Activated CD4-positive, alpha-beta memory T cell treated with anti-CD3 and anti-CD28 coated beads, Interleukin-2, amount 10 ng/mL, durations not matched to agents 7 days and 5 days (primary cell): ENCODE measurements at places on chromosomes 2 and 18. TPM values are rescaled to one million over a fixed set of nuclear protein-coding genes. Genes with fewer than 3 reads are reported as not detected.
A peak's percentile ranks its signal among the peaks of the same experiment; 100 is the strongest.

The SH3RF3 gene
- 0.45 TPM for total RNA-seq

The SERPINB3 gene
- not detected for total RNA-seq

The UGT1A4 gene
- not detected for total RNA-seq

The FAM98A gene
- total RNA-seq, result 32.2 TPM

The APLF gene
- 2.8 TPM for total RNA-seq

The DCC gene
- total RNA-seq, result not detected

The MEP1B gene
- total RNA-seq, result not detected

- no peak for DNase-seq
Observed at GRCh38 chr2:215870986-215871385, 142.4 kb downstream of the MREG start.

- DNase-seq, result no peak
Observed at GRCh38 chr2:16400127-16400623, 265.5 kb downstream of the CYRIA start.

GRCh38 chr2:85472261-85472660 lies 53.7 kb downstream of the SH2D6 start:
- DNase-seq, result no peak

GRCh38 chr2:156356014-156356754 lies 23.7 kb upstream of the NR4A2 start:
- no peak for DNase-seq

DNA sequence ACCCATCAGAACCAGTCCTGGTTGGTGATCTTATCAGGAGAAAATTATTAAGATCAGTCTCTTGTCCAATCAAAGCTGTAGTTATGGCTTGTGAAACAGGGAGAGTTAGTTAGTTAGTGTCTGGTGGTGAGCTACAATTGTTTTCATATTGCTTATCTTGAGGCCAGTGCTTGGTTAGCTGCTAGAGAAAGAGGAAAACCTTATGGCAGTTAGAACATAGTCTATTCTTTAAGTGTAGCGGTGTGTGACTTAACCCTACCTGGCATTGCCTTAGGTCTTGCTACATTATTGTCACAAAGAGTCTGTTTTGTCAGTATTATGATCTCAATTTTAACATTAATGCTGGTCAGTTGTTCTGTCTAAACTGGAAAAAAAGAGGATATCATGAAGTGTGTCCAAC lies 11.5 kb upstream of the ABCA12 start:
- DNase-seq, result no peak

GRCh38 chr2:32485399-32485798 lies 128.6 kb downstream of the BIRC6 start:
- DNase-seq, result no peak

- no peak for DNase-seq
Observed at GRCh38 chr18:56884511-56884910, 233.4 kb downstream of the WDR7 start.

GRCh38 chr2:162172802-162173370 lies 20.8 kb upstream of the GCG start:
- DNase-seq, result no peak

GRCh38 chr2:221429741-221430491 lies 142.2 kb downstream of the EPHA4 start:
- no peak for DNase-seq

DNA sequence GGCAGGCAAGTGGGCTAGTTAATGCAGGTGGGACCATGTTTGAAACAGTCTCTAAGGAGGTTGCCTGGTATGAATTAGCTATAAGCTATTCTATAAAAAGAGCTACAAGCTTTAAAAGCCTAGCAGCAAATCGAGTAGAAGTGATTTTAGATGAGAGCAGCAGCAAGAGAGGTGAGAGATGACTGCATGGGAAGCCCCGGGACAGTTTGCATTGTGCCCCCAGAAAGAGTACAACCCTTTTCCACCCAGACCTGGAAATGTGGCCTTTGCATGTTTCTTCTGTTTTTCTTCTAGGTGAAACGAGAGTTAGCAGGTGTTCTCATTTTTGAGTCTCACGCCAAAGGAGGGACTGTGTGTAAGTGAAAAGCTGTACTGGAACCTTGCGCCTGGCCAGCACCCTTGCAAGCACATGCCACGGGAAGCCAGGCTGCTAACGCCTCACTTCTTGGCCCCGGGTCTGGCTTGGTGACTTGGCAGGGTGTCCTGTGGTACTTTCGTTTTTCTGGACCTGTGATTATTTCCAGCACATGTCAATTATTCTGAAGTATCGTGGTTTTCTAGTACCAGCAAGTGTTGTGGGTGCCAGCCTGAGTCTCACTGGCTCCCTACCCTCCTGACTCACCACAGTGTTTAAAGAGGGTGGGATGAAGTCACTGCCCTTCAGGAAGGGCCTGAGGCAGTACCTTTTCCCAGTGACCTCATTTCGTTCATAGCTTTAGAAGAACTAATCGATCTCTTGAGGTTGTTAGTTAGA lies 90.3 kb upstream of the MAP3K20 start:
- DNase-seq, result no peak

GRCh38 chr18:48064978-48065600 lies 134.6 kb upstream of the SMAD2 start:
- no peak for DNase-seq

GRCh38 chr2:46781468-46782189 lies 134.0 kb downstream of the MCFD2 start:
- DNase-seq, result no peak

DNA sequence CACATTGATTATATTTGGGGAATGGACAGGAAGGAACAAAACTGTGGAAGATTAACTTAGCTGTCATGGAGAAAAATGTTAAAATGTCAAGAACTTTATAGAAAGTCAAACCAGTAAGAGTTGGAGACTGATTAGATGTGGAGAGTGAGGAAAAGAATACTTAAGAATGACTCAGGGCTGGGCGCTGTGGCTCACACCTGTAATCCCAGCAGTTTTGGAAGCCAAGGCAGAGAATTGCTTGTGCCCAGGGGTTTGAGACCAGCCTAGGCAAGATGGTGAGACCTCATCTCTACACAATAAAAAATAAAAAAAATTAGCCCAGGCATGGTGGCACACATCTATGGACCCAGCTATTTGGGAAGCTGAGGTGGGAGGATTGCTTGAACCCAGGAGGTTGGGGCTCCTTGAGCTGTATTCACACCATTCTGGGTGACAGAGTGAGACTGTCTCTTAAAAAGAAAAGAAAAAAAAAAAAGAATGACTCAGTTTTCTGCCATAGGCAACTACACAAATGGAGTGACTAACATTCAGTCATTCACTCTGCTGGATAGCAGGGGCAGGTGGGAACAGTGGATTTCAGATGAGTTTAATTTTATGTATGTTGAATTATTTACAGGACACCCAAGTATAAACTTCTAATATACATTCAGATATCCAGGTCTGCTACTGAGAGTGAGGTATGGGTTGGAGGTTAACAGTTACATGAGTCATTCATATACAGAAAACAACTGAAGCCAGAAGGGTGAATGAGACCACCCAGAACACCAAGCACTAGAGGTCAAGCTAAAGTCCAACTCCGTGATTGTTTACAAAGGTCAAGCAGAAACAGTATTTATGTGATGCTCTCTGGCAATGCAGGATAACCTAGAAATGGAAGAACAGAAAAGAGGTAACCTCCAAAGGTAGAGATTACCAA lies 33.9 kb downstream of the ORC2 start:
- DNase-seq, result no peak

DNA sequence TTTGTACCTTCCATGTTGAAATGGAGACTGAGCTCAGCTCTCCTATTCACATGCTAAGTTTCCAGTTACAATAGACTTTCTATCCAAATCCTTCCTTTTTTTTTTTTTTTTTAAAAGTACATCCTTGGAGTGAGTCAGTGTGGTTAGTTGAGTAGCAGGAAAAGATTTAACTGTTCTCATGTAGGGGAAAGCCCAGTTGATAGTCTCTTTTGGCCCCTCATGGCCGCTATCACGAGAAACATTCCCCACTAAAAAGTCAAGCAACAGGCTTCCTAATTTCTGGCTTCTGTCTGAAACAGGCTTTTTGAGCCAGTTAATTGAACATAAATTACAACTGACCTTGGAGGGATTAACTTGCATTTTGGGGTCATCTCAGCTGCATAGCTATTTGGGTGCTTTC lies 161.3 kb downstream of the MEIS1 start:
- no peak for DNase-seq

- DNase-seq, result peak; percentile 24
Observed at GRCh38 chr18:11981543-11982366, 448 bp downstream of the IMPA2 start.

DNA sequence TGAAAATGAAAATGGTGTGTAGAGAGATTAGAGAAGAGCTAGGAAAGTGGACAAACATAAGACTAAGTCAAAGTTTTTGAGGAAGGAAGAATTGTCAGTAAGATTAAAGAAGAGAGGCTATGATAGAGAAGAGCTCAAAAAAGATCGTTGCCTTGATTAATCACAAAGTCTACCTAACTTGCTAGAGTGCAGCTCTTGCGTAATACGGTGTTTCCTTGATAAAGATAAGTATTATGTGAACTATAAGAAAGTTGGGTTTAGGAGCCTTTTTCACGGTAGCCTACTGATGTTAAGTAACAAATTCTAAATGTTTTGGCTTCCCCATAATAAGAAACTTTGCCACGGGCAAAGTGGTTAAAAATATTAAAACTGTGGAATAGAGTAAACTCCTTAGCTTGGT lies 226.4 kb upstream of the NRXN1 start:
- DNase-seq, result no peak

DNA sequence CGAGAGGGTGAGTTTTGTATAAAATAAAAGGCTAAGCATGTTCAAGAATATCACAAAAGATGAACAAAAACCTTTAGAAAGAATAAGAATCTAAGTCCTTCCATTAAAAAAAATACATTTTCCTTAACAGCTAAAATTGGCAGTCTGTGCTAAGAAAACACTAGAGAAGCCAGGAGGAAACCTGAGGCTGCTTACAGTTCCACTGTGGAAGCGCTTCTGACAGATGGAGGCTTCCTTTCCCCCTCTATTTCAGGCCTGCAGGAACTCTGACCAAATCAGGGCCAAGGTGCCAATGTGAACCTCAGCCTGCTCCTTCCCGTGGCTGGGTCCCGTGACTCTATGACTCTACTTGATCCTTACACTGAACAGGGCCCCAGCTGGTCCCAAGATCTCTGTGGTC lies 108.1 kb upstream of the ARHGAP28 start:
- no peak for DNase-seq

DNA sequence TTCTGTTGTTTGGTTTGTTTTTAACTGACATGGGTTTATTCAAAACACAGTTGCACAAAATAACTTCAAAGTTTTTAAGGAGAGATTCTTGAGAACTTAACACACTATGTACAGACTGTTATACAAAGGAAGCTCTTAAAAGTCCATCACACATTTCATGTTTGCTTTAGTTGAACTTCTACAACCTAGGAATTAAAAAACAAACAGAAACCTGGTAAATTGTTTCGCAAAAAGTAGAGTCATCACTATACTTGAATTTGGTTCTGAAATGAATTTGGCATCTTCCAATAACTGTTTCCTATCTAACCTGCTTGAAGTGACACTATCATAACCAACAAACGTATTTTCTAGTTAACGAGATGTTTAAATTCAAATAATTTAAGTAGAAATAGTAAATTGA lies 21.8 kb downstream of the TRIP12 start:
- DNase-seq, result no peak

GRCh38 chr2:60500861-60501260 lies 52.6 kb downstream of the BCL11A start:
- no peak for DNase-seq

GRCh38 chr2:127410871-127411652 lies 7.2 kb upstream of the PROC start:
- peak; percentile 30 for DNase-seq

DNA sequence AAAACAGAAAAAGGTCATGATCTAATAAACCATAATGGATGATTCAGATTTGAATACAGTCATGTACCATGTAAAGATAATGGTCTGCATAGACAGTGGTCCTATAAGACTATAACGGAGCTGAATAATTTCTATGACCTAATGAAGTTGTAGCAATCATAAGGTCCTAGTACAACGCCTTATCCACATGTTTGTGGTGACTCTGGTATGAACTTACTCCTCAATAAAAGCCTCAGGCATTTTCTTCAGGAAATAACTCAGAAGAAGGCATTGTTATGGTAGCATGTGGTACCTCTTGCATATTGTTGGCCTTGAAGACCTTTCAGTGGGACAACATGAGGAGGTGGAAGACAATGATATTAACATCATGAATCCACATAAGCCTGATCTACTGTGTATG lies 883.3 kb downstream of the CNTNAP5 start:
- no peak for DNase-seq

DNA sequence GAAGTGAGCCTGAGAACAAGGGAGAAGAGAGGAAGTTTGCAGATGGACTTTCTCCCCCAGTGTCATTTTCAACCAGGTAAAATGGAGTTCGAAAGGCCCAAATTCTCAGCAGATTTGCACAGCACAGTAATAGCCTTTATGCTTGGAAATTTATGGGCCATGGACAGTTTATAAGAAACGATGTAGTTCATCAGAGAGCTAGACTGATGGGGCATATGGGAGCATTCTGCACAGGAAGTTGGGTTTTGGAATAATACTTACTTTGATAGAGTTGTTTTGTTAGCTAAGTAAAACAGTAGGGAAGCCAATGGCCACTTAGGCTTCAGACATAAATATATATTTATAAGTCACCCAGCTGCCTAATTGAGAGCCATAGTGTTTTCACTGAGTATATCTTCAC lies 169.4 kb downstream of the MEIS1 start:
- DNase-seq, result no peak

- peak; percentile 22 for DNase-seq
Observed at GRCh38 chr18:26714739-26715138, 150.8 kb downstream of the AQP4 start.

- DNase-seq, result no peak
Observed at GRCh38 chr2:21118302-21118920, 5.4 kb upstream of the TDRD15 start.

- no peak for DNase-seq
Observed at GRCh38 chr18:66874375-66874774, 270.5 kb upstream of the CDH19 start.

DNA sequence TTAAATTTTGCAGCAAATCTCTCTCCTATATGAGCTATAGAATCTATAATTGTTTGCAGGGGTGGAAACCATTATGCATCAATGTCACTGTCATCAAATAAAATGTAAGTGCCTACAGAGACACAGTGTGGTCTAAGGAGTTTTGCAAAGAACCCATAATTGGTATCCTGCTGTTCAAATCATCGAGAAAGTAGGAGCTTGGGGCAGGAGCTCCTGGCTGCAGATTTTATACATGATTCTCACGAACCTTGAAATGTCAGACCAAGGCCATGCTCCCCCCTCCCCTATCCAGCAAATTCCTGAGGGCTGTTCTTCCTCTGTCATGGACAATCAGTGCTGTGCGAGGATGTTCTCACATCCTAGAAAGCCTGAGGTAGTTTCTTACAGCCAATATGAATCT lies 119.5 kb upstream of the CYRIA start:
- DNase-seq, result no peak

GRCh38 chr2:241558532-241559322 lies at the start of gene BOK:
BOK (plus strand) TSS chr2:241558745; CDS start chr2:241559484, 739 bp downstream.
- DNase-seq, result no peak
